ENCODE measurements at places on chromosomes 6 and 20.

DNA sequence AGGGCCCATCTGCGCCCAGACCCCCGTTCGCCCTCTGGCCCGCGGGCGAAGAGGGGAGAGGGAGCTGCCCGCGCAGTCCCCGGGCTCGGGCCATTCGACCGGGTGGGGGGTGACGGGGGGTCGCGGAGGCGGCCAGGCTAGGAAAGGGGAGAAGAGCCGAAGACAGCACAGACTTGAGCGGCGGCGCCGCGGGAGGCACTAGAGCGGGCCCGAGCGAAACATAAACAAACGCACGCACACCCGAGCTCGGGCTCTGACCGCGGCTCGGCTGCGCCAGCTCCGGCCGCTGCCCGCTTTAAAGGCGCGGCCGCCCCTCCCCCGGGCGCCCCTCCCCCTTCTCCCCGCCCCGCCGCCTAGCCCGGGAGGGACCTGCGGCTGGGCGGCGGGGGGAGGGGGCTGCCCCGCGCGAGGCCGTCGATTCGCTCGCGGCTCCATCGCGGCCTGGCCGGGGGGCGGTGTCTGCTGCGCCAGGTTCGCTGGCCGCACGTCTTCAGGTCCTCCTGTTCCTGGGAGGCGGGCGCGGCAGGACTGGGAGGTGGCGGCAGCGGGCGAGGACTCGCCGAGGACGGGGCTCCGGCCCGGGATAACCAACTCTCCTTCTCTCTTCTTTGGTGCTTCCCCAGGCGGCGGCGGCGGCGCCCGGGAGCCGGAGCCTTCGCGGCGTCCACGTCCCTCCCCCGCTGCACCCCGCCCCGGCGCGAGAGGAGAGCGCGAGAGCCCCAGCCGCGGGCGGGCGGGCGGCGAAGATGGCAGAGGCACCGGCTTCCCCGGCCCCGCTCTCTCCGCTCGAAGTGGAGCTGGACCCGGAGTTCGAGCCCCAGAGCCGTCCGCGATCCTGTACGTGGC, at the start of gene FOXO3:
TSS of gene FOXO3 (plus strand) at position 455 of the 846 bp plus-strand sequence. CDS start at position 747, 292 bp downstream.
- peak; percentile 89 for DNase-seq

GRCh38 chr6:83192456-83192855, 609 bp downstream of the PGM3 start:
- no peak for DNase-seq

DNA sequence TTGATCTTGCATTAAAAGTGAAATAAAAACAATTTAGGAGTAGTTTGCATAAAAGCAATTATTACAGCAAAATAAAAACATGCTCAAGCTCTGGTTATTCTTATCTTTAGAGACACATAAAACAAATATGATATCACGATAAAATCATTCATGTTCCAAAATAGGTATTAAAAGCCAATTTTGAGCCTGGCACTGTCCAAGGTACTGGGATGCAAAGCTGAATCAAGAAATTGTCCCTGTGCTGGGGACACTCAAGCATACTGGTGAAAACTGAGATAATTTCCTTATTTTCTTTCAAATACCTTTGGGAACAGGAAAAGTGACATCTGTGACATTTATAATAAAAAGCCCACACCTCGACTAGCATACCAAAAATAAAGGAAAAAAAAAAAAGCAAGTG, 931 bp upstream of the MTCL3 start:
- no peak for DNase-seq

DNA sequence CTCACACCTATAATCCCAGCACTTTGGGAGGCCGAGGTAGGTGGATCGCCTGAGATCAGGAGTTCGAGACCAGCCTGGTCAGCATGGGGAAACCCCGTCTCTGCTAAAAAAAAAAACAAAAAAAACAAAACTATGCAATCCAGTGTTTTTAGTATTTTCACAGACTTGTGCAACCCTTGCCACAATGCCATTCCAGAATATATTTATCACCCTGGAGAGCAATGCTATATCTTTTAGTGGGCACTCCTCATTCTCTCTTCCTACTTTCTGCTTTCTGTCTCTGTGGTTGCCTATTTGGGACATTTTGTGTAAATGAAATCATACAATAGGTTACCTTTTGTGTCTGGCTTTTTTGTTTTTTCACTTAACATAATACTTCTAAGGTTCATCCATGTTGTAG, 39.1 kb upstream of the MROH8 start:
- DNase-seq, result no peak

GRCh38 chr6:145067430-145067829, 667.9 kb downstream of the EPM2A start:
- DNase-seq, result no peak

DNA sequence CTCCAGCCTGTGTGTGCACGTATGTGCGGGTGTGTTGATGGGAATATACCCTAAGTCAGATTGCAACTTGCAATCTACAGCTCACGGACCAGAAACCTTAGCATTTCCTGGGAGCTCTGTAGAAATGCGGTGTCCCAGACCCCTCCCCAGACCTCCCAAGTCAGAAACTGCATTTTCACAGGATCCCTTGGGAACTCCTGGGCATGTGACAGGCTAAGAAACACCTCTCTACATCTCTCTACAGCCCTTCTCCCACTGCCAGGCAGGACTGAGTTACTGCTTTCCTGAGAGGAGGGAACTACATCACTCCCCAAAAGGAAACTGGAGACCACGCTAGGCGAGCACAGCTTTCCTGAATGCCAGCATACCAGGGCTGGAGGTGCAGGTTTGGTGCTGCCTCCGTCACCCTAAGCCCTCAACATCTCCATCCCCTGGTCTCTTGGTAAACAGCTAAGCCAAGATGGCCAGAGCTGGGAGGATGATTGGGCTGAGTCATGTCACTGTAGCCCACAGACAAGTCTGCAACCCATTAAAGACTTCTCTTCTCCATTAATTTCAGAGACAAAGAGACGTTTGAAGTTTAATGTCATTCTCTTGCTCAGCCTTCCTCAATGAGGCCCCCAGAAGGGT, 194.4 kb downstream of the BMP7 start:
- DNase-seq, result no peak

DNA sequence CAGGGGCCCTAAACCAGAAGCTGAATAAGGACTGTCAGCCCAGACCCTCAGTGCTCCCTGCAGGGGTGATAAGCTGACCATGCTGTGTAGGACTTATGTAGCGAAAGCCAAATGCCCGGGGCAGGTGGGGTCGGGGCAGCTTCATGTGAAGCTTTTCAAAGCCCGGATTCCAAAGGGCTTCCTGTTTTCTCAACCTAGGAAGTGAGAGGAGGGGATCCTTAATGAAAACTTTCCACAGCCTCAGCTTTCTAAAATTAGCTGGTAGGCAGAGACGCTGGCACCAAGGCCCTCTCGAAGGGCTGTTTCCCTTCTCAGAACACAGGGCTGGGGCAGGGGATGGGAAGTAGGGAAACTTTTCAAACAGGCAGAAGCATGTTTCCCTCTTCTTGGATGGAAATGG, 148.9 kb downstream of the NFATC2 start:
- DNase-seq, result no peak

DNA sequence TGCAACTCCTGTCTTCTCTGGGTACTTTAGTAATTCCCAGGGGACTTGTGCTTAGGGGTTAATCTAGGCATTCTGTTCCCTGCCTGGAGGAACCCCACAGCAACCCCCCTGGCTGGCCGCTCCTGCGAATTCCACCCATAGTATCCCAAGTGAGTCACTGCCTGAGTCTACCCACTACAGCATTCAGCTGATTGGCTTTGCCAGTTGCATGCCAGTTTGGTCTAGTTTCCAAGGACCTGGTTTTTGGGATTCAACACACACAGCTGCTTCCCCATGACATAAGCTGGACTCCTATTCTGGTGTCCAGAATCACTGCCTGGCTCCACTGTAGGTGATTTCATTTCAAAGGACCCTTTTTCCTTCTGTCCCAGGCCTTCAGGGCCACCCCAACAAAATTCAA, 40.3 kb downstream of the PLCG1 start:
- peak; percentile 9 for DNase-seq

DNA sequence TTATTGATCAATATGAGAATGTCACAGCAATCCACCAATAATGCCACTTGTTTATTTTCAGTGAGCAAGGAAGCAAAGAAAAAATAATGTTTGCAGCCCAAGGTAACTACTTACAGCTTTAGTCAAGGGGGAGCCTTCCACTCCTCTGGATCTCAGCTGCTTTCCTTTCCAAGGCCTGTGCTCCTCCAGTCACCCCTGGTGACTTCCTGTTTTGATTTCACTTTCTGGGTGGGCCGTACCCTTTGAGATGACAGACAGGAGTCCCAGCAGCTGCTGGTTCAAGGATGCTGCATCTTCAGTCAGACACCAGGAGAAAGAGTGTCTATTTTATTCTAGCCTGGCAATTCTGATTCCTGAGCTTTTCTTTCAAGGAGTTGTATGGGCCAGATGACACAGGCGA, 5.6 kb upstream of the VNN2 start:
- DNase-seq, result no peak

- no peak for DNase-seq
These were observed 21.2 kb upstream of the ASF1A start for GRCh38 chr6:118872726-118873125.

- no peak for DNase-seq
These were observed 43.9 kb upstream of the DEK start for GRCh38 chr6:18308070-18308735.

- no peak for DNase-seq
These were observed 274.9 kb downstream of the PRL start for GRCh38 chr6:22021966-22022365.

DNA sequence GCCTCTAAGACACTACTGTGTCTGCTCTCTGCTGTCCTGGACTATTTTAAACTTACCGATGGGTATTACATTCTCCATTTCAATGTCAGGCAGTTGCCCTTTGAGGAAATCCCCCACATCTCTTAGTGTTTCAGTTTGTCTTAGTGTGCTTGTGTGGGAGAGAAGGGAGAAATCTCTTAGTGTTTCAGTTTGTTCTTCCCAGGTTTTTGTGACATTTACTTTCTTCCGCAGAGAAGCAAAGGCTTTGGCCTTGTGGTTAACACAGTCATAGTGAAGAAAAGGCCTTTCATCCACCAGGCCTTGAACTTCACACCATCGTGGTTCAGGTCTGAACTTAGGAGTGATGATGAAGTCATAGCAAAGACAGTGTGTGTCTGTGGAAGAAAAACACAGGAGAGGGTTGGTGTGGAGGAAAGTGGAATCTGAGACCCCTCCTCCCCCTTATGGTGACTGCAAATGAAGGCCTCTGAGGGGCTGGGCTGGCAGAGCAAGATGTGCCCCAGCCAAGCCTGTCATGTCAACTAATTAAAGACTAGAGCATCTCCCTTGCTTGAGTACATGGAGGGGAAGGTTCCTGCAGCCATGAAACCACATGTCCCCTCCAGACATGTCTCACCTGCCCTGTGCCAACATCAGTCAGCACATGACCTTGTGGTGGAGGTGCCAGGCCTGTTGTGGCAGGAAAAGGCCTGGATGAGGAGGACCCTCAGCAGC, 23.9 kb downstream of the RAET1L start:
- DNase-seq, result no peak

- no peak for DNase-seq
These were observed 22.9 kb downstream of the C6orf62 start for GRCh38 chr6:24696097-24696496.

GRCh38 chr20:21182832-21183563, 57.1 kb downstream of the KIZ start:
- no peak for DNase-seq

- no peak for DNase-seq
These were observed 577 bp downstream of the LSM14B start for GRCh38 chr20:62122654-62123449.

GRCh38 chr6:116631379-116631990, 15.2 kb downstream of the RSPH4A start:
- DNase-seq, result peak; percentile 19

GRCh38 chr6:75144386-75144785, 61.5 kb downstream of the COL12A1 start:
- no peak for DNase-seq

DNA sequence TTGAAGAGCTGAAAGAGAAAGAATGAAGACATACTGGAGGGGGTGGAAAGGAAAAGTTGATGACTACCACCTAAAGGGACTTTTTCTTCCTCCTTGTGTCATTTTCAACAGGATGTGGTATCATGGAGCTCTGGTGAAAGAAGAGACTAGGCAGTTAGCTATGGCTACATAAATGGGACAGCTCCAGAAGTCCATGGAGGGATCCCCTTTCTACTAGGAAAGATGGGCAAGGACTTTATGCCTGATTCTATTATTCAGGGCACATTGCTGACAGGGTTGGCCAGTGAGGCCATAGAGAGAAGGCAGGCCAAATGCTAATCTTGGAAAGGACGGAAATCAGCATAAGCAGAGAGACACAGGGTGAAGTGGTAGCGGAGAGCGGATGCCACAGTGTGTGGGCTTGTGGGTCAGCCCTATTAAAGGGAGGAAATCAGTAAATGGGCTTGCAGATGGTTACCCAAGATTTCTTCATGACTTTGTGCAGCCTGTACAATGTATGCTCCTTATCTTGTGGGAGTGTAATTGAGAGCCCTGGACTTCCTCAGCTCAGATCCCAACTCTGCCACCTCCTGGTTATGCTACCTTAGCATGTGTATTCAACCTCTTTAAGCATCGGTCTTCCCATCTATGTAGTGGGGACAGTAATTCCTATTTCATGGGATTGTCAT, 77.4 kb upstream of the TMEM170B start:
- no peak for DNase-seq

DNA sequence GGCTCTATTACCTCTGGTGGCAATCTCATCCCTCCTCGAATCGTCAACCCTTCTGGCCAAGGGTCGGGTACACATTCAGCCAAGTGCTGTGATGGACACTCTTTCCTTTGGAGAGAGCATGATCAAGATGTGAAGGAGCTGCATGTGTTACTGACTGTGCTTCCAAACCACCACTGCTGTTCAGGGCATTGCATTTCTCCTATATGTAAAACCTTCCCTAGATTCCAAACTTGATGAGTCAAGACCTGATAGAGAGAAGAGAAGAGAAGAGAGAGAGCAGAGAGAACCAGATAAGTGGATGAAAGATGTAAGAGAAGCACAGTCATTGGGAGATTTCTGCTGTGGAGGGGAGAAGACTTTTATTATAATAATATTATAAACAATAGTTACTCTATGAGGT, 162.2 kb downstream of the KCNQ5 start:
- no peak for DNase-seq

DNA sequence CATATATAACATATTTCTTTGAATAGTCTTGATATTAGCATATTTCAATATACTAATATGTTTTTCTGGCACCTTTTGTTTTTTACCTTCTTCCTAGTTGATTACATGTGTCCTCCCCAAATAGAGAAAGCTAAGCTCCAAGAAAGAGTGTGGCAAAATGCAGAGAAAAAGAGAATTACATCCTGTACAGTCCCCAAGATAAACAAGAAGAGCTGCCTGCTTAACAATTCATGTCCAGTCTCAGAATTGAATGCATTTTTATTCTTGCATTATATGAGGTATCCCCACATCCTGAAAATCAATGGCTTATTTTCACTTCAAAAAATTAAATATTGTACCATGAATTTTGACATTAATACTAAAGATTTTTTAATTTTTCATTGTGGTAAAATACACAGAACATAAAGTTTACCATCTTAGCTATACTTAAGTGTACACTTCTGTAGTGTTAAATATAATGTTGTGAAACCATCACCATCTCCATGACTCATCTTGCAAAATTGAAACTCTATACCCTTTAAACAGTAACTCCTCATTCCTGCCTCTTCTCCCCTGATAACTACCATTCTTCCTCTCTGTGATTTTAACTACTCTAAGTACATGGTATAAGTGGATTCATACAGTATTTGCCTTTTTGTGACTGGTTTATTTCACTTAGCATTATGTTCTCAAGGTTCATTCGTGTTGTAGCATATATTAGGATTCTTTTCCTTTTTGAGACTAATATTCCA, 490.3 kb downstream of the COL12A1 start:
- no peak for DNase-seq

- DNase-seq, result no peak
These were observed 200.8 kb downstream of the BMP7 start for GRCh38 chr20:57065646-57066045.

GRCh38 chr6:83767033-83767432, 58.1 kb upstream of the SNAP91 start:
- DNase-seq, result no peak

Measured in WTC11 (cell line).